ENCODE measurements at places on chromosomes 1 and 21. TPM values are rescaled to one million over a fixed set of nuclear protein-coding genes. Genes with fewer than 3 reads are reported as not detected.
A peak's percentile ranks its signal among the peaks of the same experiment; 100 is the strongest.

DNA sequence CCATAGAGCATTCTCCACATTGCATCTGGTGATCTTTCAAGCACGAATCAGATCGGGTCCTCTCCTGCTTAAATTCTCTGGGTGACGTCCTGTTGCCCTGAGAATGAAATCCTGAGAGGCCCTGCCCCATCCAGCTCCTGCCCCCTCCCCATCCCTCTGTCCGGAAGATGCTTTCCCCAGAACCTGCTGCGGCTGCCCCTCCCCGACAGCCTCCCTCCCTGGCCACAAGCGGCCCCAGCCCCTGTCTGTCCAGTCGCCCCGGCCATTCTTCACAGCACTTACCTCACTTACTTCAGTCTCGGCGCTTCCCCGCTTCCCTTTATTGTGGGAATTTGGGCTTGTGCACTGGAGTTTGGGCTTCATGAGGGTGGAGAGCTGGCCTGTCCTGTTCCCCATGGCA, 40.3 kb downstream of the TAS1R2 start:
- no peaks in the 10 kb centered on the region for H3K4me1 ChIP-seq
- H3K27me3 ChIP-seq: peaks cover 31% of the 10 kb centered on the region

DNA sequence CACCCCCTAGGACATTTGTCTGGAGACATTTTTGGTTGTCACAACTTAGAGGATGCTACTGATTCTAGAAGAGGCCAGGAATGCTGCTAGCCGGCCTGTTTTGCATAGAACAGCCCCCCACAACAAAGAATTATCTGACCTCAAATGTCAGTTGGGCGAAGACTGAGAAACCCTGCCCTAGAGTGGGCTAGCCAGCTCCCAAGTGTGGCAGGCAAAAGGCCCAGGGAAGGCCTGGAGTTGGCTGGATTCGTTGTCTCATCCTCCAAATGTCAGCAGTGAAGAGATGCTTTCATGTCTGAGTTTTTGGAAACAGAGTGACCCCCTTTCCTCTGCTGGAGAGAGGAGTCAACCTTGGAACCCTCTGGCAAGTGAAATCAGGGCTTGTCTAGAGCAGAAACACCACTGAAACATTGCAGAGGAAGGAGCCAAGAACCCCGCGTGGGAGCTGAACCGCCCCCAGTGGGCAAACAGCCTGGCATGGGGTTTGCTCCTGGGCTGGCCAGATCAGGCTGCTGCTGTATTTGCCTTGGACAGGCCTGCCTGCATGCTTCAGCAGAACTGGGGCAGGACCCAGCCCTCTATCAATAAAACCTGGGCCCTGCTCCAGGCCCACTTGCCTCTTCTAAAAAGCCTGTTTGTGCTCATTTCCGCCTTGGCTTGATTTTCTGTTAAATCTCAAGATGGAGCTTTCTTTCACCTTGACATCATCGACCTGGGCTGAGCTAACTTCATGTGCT, 32.9 kb downstream of the RASSF5 start:
- peaks cover 7% of the 10 kb centered on the region for H3K4me1 ChIP-seq
- H3K27ac ChIP-seq: no peak overlapping the region
- peaks cover 22% of the 10 kb centered on the region for H3K27me3 ChIP-seq
- H3K36me3 ChIP-seq: no peaks in the 10 kb centered on the region

The ALPL gene
- total RNA-seq: 17.6 TPM

The SPATA17 gene
- not detected for total RNA-seq

DNA sequence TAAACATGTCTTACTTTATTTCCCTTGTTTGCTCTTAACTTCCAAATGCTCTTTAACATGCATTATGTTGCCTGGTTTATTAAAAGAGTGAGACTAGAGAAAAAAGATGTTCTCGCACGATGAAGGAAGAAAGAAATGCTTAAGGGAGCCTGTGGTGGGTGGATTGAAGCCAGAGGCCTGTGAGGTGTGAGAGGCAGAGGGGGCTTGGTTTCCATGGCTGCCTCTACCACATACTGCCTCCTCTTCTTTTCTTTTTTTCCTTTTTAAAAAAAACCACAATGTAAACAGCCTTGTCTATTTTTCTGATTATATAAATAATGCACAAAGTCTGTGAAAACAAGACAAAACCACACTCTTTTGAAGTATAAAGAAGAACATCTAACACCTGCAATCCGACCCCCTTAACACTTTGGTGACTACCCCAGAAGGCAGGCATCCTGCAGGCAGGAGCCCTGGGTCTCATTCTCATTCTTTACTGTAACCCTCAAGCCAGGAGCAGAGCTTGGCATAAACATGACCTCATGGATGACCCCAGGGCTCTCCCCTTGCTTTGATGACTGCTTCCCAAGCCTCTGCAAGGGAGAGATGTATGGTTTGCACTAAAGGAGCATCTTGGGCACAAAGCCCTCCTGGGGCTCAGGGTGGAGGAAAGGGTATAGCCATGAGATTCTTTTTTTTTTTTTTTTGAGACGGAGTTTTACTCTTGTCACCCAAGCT, 10.1 kb upstream of the PARP1 start:
- no peak overlapping the region for H3K4me3 ChIP-seq
- H3K36me3 ChIP-seq: no peaks in the 10 kb centered on the region
- H3K27me3 ChIP-seq: peaks cover 3% of the 10 kb centered on the region
- DNase-seq: no peak

The SPRR4 gene
- not detected for total RNA-seq

- DNase-seq: no peak
- peaks cover 6% of the 10 kb centered on the region for H3K36me3 ChIP-seq
These were observed 7.0 kb upstream of the CTSE start for GRCh38 chr1:206030714-206031113.

The AGPAT3 gene
- total RNA-seq: 45.4 TPM

GRCh38 chr1:42779725-42780124, 5.1 kb upstream of the TMEM269 start:
- no peaks in the 10 kb centered on the region for H3K4me1 ChIP-seq
- no peaks in the 10 kb centered on the region for H3K27me3 ChIP-seq
- DNase-seq: no peak
- no peak overlapping the region for H3K27ac ChIP-seq
- H3K36me3 ChIP-seq: peaks cover 43% of the 10 kb centered on the region
- no peak overlapping the region for H3K4me3 ChIP-seq

GRCh38 chr1:26153966-26154532, 4.8 kb upstream of the FAM110D start:
- peaks cover 5% of the 10 kb centered on the region for H3K27me3 ChIP-seq
- H3K36me3 ChIP-seq: no peaks in the 10 kb centered on the region
- H3K4me3 ChIP-seq: no peak overlapping the region
- H3K4me1 ChIP-seq: peaks cover 13% of the 10 kb centered on the region

The RAB42 gene
- 1.3 TPM for total RNA-seq

- H3K4me1 ChIP-seq: peaks cover 60% of the 10 kb centered on the region
- peaks cover 1% of the 10 kb centered on the region for H3K36me3 ChIP-seq
- DNase-seq: peak; percentile 95
- H3K27ac ChIP-seq: peak within 1 kb of the TSS; percentile 92
- H3K4me3 ChIP-seq: peak within 1 kb of the TSS; percentile 92
- H3K27me3 ChIP-seq: no peaks in the 10 kb centered on the region
These were observed at the start of gene SORT1 for GRCh38 chr1:109397581-109398342. TSS of gene SORT1 (minus strand) at chr1:109397918. CDS start at chr1:109397892, 26 bp downstream.
